ENCODE measurements at places on chromosomes 2 and 18. TPM values are rescaled to one million over a fixed set of nuclear protein-coding genes. Genes with fewer than 3 reads are reported as not detected.
A peak's percentile ranks its signal among the peaks of the same experiment; 100 is the strongest.

The CBLN2 gene
- total RNA-seq = not detected

The MBD2 gene
- 37.4 TPM for total RNA-seq

The CCDC141 gene
- total RNA-seq = 8.5 TPM

The AOX1 gene
- 5.4 TPM for total RNA-seq

The VIL1 gene
- 3.0 TPM for total RNA-seq

The ZDBF2 gene
- 16.1 TPM for total RNA-seq

The TMEFF2 gene
- total RNA-seq = 2.3 TPM

The ESCO1 gene
- total RNA-seq = 35.5 TPM

The DSG1 gene
- total RNA-seq = not detected

The CYP27A1 gene
- total RNA-seq = 9.3 TPM

GRCh38 chr18:49857708-49858107 lies 44.4 kb upstream of the ACAA2 start:
- DNase-seq = no peak

GRCh38 chr2:221347471-221347870 lies 224.6 kb downstream of the EPHA4 start:
- DNase-seq = no peak

- DNase-seq = no peak
Measured at GRCh38 chr2:71469403-71470398, 16.3 kb downstream of the DYSF start.

DNA sequence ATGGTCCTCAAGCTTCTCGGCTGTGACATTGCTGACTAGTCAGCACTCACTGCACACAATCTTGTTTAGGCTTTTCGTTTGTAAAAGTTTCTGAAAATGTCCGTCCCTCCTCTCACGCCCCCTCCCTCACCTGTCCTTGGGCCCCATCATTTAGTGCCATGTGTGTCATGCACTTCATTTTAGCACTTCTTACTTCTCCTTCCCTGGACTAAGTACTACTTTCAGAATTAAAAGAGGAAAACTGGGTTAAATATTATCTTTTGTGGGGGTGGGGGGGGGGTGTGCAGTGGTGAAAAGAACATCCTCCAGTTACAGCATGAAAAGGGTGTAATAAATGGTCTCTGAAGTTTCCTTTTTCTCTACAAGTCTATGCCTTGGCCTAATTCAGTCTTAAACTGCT lies 182.0 kb upstream of the SP5 start:
- no peak for DNase-seq

DNA sequence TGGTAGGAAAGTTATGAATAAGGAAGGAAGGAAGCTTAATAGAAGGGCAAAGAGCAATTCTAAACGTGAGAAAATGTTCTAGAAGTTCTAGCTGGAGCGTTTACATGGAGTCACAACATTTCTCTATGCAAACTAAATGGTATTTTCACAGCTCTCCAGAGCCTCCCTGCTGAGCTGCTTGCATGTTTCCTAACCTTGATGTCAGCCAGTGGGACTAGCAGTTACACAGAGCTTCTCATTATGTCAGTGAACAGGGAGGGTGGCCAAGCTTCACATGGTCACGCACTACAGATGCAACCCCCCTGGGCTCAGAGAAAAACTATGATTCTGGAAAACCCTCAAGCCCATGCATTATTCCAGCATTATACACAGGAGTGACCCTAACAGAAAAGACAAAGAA lies 153.4 kb upstream of the CCDC150 start:
- DNase-seq = no peak

DNA sequence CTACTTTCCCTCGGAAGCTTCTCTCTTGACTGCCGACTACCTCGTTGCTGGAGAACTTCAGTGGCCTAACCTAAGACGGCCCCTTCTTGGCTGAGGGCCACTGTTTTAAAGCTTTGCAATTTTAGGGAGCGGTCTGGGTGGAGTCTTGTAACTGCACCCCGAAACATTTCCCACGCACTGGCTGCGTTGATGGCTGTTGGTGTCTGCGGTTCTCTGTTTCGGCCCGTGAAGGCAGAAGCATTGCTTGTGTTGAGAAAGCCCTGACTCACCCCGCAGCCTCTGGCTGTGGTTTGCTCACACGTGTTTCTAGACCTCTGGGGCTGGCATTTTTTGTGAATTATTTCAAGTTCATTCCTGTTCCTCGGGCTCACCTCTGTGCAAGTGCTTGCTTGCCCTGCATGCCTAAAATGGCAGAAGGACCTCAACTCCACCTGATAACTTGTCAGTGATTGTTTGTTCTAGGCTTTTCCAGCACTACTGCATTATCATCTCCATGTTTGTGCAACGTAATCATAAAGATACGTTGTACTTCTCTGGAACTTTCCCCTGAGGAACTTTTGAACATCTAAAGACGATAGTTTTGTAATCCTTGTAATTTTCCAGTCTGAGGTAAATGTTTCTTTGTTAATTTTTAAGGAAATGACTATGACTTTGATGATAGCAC lies 94.2 kb upstream of the DLX2 start:
- DNase-seq = no peak

DNA sequence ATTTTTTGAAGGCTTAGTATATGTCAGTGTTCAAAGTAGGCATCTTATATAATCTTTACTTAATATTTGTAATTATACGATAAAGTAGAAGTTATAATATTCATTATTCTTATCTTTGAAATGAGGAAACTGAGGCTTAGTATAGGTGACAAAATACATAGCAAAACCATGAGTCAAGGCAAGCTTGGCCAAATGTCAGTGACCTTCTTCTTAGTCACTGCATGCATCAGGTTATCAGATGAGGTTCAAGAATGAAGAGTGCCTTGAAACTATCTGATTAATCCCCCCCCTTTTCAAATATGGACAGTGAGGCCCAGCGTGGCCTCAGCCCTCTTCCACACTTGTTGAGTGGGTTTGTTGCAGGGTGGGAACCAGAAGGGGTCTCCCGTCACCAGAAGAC lies 59.3 kb downstream of the PMAIP1 start:
- DNase-seq = no peak

GRCh38 chr2:118945881-118946280 lies 3.9 kb downstream of the MARCO start:
- DNase-seq = no peak

GRCh38 chr2:15980605-15981098 lies 40.3 kb downstream of the MYCN start:
- DNase-seq = peak; percentile 86

DNA sequence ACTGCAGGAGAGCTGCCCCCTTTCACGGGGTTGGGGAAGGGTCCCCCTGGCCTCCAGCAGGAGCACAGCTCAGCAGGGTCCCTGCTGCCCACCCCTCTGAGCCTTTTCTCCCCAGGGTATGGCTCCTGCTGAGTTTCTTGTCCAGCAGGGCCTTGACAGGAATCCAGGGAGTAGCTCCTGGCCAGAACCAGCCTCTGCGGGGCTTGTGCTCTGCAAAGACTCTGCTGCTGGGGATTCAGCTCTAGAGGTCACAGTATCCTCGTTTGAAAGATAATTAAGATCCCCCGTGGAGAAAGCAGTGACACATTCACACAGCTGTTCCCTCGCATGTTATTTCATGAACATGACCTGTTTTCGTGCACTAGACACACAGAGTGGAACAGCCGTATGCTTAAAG lies 21.2 kb downstream of the FOSL2 start:
- no peak for DNase-seq

- no peak for DNase-seq
Measured at GRCh38 chr2:229417176-229417575, 146.1 kb upstream of the PID1 start.

DNA sequence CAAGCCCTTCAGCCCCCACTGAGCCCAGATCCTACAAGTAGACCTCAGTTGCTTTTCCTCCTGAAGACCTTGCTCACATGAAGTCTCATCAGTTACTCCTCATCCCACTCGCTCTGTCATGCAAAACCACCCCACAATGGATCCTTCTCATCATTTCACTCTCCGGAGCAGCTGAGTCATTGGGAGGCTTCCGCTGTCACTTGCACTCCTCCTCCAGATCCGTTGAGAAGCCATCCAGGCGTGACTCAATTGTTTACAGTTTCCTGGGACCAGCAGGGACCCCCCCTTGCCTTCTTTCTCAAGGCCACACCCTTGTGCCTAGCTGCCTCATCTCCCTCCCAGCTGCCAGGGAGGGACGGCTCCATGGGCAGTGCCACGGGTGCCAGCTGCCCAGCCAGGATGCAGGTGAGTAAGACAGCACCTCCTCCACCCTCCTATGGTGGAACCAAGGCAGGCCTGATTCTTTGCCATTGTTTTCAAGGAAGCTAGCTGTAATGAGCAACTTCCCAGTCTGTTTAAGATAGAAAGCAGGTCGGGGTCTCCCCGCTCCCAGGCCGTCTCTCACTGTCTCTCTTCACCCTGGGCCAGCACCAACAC lies 16.3 kb downstream of the GPR55 start:
- DNase-seq = no peak

- DNase-seq = no peak
Measured at GRCh38 chr2:23622466-23622865, 237.5 kb downstream of the KLHL29 start.

DNA sequence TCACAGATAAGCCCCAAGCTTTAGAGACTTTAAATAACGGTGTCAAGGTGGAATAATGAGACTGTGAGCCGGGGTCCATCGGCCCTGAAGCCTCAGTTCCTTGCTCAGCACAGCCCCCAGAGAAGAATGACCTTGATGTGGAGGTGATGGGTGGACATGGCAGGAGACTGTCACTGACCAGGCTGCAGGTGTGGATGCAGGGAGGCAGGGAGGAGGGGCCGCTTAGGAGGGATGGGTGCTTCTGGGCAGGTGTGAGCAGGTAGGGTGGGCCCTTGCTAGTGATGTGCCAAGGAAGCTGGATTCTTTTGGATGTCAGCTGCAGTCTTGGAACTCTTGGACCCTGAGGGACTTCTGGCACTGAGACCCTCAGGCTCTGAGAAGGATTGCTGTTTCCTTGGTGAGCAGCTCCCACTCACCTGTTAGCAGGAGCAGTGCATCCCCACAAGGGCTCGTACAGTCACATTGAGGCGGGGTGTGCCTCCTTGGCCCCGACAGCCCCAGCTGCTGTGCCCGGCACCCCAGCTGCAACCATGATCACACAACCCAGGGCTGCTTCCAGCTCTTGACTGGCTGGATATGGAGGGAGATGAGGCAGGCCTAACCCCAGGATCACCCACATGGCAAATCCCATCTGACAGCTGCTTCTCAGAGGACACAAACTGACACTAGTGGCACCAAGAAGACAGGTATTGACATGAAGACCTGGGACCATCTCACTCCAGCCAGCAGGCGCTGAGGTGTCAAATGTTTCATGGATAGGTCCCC lies 209.8 kb upstream of the HDAC4 start:
- DNase-seq = no peak

DNA sequence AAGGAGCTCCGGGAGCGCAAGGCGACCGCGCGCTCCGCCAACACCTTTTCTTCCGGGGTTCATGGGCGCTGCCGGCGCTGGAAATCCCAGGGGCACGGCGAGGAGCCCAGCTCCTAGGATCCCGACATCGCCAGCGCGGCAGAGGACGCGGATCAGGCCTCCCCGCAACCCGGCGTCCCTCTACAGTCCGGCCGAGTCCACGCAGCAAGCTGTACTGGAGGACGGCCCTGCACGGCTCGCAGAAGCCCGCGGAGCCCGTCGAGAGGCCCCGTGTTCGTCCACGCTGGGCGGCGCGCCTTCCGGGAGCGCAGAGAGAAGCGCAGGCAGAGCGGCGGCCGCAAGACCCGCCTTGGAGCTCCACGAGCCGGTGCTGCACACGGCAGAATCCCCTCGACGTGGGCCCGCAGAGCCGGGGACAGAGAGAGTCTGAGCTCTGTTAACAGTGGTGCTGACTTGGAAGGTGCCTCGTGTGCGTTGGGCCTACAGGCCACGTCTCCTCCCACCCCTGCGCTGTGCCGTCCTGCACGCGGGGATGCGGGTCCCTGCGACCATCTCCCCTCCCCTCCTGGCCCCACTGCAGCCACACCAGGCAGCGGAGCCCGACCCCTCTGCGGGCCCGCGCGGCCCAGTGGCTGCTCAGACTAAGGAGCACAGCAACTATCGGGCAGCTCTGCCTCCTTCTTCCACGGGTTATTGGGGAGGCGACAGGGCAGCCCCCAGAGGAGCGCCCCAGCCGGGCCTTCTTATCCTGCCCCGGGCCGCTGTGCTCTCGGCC lies 28.1 kb upstream of the PTPN2 start:
- DNase-seq = peak; percentile 37

DNA sequence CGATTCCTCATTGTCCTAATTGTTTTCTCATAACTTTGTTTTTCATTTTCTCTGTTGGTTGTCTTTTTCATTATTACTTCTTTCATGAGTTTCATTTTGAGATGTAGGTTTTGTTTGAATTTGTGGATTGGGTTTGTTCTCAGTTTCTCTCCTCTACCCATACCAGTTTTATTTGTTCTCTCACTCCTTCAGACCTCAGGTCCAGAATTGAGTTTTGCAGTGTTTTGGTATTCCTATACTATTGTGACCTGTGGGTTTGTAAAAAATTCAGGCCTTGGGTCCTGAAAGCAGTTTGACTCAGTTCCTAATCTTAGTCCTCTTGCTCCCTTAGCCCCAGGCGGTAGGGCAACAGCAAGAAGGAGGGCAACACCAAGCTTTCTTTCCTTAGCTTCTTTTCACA lies 28.3 kb upstream of the UBE2E3 start:
- no peak for DNase-seq

DNA sequence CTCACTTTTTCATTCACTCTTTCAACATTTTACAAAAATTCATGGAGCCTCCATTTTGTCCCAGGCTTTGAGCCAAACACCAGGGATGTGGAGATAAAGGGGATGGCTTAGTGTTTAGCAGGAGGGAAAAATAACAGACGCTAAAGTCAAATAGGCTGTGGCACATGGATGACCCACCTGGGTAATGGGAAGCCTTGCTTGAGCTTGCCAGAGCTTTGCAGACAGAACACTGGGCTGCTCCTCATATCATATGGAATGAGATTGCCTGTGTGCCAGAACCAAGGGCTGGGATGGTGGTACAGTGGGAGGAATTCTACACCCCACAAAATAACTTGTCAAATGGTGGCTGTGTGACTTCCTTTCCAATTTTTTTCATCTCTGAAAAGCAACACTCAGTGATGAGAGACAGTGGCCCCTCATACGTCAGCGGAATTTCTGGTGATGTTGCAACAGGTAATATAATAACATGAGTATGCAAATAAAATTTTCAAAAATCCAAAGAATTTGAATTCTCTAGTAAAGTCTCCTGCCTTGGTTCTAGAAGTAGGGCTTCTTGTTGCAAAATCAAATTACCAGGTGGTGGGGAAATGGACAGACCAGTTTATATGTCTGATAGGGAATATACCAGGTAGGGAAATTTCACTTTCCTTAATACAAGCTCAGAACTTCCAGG lies 252.9 kb downstream of the CLIP4 start:
- DNase-seq = no peak

DNA sequence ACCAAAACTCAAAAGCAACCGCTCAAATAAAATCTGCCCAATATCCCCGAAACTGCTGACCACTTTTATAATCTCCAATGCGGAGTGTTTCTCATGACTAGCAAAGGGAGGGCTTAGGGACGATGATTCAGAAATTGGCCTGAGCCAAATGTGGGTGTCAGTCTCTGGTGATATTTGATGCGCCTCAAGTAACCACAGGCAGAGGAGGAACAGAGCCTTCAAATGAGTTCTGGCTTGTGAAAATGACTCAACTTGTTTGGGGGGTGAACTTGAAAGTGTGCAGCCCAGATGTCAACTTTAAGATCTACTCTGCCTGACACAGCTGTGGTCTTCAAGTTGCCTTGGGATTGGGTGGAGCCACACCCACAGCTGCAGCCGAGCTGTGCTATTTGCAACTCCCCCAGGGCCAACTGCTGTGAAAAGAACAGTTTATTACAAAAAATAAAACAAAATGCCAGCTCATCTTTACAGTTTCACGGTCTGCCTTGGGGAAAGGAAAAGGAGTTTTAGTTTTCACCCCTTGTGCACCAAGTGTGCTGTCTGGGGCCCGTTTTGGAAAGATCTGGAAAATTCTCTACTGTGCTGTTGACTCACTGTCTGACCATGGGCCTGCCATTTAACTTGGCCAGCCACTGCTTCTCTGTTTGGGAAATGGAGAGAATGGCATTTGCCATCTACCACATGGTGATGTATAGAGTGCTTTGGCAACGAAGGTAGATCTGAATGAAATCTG lies 222.1 kb downstream of the MTX2 start:
- DNase-seq = no peak

Measured in WTC11 (cell line).